LNCaP clone FGC (cell line): ENCODE measurements at places on chromosomes 2 and 18.

DNA sequence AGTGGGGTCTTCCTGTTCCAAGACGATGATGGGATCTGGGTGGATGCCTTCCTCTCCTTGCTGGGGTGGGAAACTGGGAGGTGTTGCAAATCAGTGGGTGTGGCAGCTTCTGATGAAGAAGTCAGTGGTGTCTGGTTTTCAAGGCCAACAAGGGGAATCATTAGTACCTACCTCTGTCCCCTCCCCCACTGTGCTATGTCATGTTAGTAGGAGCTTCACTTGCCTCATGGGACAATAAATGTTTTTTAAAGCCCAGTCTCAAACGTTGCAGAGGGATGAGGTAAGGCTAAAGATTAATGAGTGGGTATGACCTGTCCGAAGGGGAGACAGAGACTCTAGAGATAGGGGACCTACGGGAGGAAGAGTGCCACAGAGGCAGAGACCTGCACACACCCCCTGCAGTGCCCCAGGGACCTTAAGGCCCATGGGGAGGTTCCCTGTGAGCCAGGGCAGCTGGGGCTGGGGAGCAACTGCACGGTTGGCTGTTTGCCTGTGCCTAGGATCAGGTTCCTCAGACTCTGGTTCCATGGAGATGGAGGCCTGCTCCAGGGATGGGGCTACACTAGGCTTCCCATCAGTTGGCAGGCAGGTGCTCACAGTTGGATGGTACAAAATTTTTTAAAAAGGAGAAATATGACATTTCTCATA, 37.8 kb upstream of the SLC1A4 start:
- DNase-seq = no peak

DNA sequence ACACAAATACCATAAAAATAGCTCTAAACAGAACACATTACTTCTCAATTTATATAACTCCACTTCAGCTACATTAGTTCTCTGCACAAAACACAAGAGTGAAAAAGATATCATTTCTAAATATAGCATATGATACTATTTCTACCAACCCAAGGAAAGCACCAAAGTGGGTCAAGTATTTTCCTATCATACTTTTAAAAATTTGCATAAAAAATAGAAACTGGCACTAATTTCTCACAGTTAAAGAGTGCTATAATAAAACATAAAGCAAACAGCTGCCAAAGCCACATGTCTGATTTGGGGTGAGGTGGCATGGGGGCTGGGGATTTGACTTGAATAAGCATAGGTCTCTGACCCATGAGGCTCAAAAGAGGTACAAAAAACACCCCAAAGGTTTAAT, 61.5 kb downstream of the BARD1 start:
- no peak for DNase-seq

DNA sequence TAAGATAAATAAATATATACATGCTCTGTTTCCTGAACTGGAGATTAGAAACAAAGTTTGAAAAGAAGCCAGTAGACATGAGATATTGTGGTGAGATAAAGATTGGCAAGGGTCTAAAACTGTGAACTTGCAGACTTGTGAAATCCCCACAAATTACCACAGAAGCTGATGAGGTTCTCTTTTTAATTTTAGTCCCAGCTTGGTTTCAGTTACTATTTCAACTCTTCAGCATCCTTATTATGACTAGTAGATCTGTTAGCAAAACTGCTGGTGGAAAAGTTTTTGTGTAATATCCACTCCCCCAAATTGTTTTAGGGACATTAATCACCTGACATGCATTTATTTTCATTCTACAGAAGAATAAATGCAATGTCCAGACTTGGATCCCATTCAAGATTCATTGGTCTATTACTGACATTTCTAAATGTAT, 20.8 kb downstream of the RASGRP3 start:
- DNase-seq = no peak

DNA sequence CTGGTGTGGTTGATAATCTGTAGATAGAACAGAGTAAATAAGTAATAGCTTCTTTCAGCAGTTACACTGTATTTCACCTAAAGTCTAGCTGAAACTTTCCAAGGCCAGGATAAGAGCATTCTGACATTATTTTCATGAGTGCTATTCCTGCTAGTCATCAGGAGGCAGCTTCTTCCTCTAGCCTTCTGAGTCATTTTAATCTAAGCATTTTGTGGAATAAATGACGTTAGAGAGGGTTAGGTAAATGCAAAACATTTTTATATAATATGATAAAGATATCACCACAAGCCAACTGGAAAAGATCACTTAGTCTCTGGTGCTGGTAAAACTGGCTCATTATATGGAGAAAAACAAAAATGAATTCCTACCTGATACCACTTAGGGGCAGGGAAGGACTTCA, 138.5 kb downstream of the MEP1B start:
- no peak for DNase-seq

DNA sequence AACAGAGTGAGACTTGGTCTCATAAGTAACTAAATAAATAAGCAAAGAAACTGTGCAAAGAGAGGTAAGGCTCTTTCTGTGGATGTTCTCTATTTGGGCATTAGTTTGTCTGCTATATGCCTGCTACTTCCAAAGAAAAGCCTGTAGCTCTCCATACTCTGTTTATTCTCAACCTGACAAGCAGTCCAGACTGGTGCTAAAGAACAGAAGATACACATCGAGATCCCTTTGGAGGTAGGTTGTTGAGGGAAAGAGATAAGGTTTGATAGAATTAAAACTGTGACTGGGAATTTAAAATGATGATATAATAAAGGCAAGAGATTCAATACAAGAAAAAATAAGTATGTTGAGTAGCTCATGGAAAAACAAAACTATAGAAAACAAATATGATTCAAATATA, 885.1 kb upstream of the FSHR start:
- DNase-seq = no peak

- DNase-seq = no peak
Observed at GRCh38 chr2:233209533-233210171, 41.8 kb upstream of the ATG16L1 start.

GRCh38 chr18:25244170-25244569, 107.8 kb downstream of the ZNF521 start:
- DNase-seq = no peak

GRCh38 chr2:190717306-190717705, 68.4 kb downstream of the NAB1 start:
- no peak for DNase-seq

GRCh38 chr18:59988098-59988706, 88.4 kb downstream of the PMAIP1 start:
- no peak for DNase-seq

DNA sequence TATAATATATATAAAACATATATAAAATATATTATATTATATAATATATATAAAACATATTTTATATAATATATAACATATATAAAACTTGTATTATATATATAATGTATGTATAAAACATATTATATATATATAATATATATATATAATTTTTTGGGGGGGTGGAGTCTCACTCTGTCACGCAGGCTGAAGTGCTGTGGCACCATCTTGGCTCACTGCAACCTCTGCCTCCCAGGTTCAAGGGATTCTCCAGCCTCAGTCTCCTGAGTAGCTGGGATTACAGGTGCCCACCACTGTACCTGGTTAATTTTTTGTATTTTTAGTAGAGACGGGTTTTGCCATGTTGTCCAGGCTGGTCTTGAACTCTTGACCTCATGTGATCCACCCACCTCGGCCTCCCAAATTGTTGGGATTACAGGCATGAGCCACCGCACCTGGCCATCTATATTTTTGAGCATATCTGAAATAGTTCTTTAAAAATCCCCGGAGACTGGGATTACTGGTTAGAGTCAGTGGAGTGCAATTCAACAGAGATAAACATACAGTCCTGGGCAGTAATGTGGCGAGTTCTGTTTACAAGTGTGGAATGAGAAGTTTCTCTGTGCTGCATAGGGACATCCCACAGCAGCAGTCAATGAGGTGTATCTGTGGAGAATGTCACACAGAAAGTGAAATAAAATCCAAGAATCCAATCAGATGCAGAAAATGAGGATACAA, 208.4 kb downstream of the MYCN start:
- DNase-seq = no peak

GRCh38 chr2:4370422-4371090, 667.2 kb downstream of the DCDC2C start:
- DNase-seq = no peak

- DNase-seq = no peak
Observed at GRCh38 chr2:20671736-20672080, 4.8 kb downstream of the GDF7 start.

DNA sequence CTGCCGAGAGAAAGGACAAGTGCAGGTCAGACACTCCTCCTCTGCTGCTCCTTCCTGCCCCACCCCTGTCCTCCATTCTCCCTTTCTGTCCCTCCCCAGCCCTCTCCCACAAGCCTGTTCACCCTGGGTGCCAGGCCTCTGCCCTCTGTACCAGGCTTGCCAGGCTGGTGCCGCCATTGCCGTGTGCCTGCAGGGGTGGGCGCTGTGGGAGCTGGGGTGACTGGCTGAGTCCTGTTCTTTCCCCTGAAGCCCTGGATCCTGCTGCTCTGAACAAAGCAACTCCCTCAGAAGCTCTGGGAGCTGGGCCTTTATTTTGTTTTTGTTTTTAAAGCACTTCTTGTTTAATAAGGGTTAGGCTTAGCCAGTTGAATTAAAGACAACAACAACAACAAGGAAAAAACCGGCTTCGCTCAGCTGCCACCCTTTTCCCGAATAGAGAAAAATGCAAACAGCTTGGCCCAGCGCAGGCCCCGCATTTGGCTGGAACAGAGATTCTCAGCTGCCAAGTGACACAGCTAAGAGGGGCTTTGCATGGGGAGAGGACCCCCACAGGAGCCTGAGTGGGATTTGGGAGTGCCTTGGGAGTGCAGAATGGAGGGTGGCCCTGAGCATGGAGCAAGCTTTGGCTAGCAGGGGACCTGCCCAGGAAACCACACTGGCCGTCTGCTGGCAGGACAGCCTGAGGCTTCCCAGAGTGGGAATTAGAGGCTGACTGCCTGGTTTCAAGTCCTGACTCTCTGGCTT, 9.1 kb downstream of the PCARE start:
- no peak for DNase-seq

GRCh38 chr2:21233194-21233593, 109.4 kb downstream of the TDRD15 start:
- DNase-seq = no peak

DNA sequence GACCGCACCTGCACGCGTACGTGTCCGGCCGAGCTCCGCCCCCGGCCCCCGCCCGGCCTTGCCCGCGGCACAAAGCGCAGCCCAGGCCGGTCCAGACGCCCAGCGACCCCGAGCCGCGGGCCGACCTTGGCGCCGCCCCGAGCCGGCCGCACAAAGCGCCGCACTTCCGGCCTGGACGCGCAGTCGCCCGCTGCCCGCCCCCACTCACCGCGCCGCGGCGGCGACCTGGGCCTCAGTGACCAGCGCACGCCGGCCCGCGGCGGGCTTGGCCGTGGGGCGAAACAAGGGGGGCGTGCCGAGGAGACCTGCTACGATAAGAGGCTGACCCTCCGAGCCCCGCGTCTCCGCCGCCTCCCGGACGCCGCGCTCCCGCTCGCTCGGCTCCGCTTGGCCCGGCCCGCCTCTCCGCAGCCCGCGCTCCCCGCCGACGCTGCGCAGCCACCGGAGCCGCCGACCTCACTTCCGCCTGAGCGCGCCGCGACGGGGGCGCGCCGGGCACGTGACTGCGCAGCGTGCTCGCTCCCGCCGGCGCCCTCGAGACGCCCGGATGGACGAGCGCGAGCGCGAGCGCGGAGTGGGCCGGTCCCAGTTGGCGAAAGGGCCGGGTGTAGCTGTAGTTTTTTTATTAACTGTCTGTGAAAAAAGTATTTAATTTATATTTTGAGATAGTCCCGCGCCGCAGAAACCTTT, at the start of gene FAM168B:
FAM168B (minus strand) TSS at position 455 of the 690 bp plus-strand sequence. CDS start 10,814 bp downstream, outside the sequence.
- DNase-seq = peak; percentile 52

GRCh38 chr2:26640781-26641564, at the start of gene CIB4:
TSS of gene CIB4 (minus strand) at chr2:26641366. CDS start at chr2:26641314, 52 bp downstream.
- DNase-seq = no peak

- no peak for DNase-seq
Observed at GRCh38 chr18:79955302-79956075, 4.0 kb upstream of the SLC66A2 start.

- no peak for DNase-seq
Observed at GRCh38 chr2:146633159-146633558, 1211.7 kb upstream of the ACVR2A start.

DNA sequence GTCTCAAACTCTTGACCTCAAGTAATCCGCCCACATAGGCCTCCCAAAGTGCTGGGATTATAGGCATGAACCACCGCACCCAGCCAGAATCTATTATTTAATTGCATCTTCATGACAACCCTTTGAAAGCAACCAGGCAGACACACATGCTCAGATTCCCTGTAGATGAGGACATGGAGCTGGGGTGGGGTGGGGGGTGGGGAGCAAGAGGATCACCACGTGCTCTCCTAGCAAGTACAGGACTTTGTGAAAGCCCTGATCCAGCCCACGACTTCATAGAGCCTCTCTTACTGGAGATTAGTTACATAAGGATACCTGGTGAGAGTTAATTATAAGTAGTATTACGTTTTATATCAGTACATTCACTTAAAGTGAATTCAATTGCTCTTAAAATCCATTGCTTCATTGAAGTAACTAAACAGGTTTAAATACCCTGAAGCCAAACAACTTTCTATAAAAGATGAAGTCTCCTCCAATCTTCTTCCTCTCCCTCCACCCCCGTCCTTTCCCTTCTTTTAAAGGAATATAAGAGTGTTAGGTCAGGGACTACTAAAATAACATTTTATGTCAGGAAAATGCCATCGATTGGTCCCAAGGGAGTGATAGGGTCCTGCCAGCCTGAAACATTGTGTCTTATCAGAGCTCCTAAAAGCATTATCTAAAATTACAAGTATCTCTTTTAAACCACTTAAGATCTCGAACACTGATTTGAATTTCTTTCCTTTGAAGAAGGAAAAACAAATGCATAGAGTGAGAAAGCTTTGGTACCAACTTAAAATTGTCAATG, 123.9 kb downstream of the EPHA4 start:
- DNase-seq = no peak

- no peak for DNase-seq
Observed at GRCh38 chr2:143745060-143745459, 615.8 kb downstream of the ARHGAP15 start.

GRCh38 chr18:42778024-42778423, 337.5 kb downstream of the RIT2 start:
- no peak for DNase-seq

- no peak for DNase-seq
Observed at GRCh38 chr2:174802459-174802858, 38.2 kb upstream of the CHRNA1 start.

DNA sequence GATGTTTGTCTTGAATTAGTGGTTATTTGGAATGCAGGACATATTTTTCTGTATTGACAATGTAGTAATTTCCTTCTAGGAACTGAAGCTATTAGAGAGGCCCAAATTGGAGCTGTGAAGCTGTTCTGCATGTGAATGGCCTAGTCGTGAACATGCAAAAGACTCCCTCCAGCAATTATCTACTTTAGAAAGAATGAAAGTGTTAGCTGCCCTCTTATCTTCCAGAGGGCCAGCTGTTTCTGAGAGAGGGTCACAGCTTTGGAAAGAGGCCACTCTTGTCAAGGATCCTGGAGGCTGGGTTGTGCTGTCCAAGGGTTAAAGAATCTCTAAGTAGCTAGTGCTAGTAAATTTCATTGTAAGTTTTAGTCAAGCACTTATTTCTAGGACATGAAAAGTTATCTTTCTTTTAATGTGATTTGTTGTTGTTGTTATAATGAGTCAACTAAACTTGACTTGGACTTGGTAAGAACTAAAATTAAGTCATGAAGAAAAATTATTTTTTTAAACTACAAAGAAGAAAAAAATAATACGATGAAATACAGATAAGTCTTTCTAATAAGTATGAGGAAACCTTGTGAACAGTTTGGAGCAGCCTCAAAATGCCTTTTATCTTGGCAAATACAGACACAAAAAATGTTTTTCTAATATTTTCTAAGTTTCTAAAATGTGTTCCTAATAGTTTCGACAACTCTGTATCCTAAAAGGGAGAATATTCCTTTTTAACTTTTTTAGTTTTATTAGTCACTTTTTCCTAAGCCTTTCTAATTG, 36.8 kb downstream of the DPP4 start:
- DNase-seq = no peak
